ENCODE measurements at places on chromosomes 1 and 21. TPM values are rescaled to one million over a fixed set of nuclear protein-coding genes. Genes with fewer than 3 reads are reported as not detected.

Gene ARHGEF19
- 6.2 TPM for total RNA-seq

Gene SAMD13
- 1.3 TPM for total RNA-seq

Gene SPRR2F
- not detected for total RNA-seq

Gene NMNAT2
- total RNA-seq = 0.32 TPM

Gene SPRR2A
- total RNA-seq = not detected

Gene DNAJC6
- total RNA-seq = 14.5 TPM

Gene PCP4
- not detected for total RNA-seq

Gene AMPD1
- total RNA-seq = not detected

Gene RIMS3
- total RNA-seq = 0.16 TPM

Gene HHAT
- 2.9 TPM for total RNA-seq

Gene CHODL
- total RNA-seq = 0.16 TPM

Gene LCE2A
- total RNA-seq = not detected

Gene SMPDL3B
- 1.3 TPM for total RNA-seq

Gene PLA2G2D
- not detected for total RNA-seq

Gene PRKCZ
- total RNA-seq = 28.6 TPM

Gene MROH7
- total RNA-seq = not detected

Gene ASTN1
- not detected for total RNA-seq

Gene NTMT2
- total RNA-seq = not detected

Gene BRINP3
- total RNA-seq = not detected

Gene LRRC53
- total RNA-seq = not detected

Gene KRTAP7-1
- total RNA-seq = not detected

Gene OR6F1
- not detected for total RNA-seq

Gene DCDC2B
- not detected for total RNA-seq

Gene PTGS2
- total RNA-seq = 1.1 TPM

Gene OR10J1
- total RNA-seq = not detected

Gene RO60
- 129 TPM for total RNA-seq

Gene MTX1
- 30.3 TPM for total RNA-seq

Gene DISC1
- 9.4 TPM for total RNA-seq

Gene KRTAP10-1
- not detected for total RNA-seq

Gene PPM1J
- 0.49 TPM for total RNA-seq

Gene ANKRD65
- 0.32 TPM for total RNA-seq

Gene KRTAP13-2
- total RNA-seq = not detected

Gene GBP3
- total RNA-seq = 8.6 TPM

Gene TNFRSF18
- 1.0 TPM for total RNA-seq
